NCI-H146 (cell line): ENCODE measurements at places on chromosomes 6 and 20.

GRCh38 chr20:35327074-35327976 is 35.1 kb upstream of the FAM83C start:
- DNase-seq, result no peak

DNA sequence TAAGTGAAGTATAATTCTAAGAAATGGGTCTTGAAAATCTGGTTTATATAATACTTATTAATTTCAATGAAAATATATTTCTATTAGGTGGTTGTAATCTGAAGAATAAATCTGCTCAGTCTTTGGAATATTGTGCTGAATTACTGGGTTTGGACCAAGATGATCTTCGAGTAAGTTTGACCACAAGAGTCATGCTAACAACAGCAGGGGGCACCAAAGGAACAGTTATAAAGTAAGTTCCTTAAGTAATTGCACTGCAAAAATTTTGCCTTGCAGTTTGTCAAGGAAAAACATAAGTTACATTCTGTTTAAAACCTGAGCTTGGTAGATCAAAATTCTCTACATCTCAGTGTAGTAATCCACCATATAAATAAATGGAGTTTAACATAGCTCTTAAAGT is 106.0 kb downstream of the MYO6 start:
- peak; percentile 27 for DNase-seq

- peak; percentile 97 for DNase-seq
Measured at GRCh38 chr6:9095729-9096128, 660.4 kb upstream of the SLC35B3 start.

- DNase-seq, result peak; percentile 35
Measured at GRCh38 chr6:10426781-10427279, 12.0 kb upstream of the TFAP2A start.

- DNase-seq, result peak; percentile 50
Measured at GRCh38 chr6:100116411-100117194, 122.6 kb upstream of the MCHR2 start.

DNA sequence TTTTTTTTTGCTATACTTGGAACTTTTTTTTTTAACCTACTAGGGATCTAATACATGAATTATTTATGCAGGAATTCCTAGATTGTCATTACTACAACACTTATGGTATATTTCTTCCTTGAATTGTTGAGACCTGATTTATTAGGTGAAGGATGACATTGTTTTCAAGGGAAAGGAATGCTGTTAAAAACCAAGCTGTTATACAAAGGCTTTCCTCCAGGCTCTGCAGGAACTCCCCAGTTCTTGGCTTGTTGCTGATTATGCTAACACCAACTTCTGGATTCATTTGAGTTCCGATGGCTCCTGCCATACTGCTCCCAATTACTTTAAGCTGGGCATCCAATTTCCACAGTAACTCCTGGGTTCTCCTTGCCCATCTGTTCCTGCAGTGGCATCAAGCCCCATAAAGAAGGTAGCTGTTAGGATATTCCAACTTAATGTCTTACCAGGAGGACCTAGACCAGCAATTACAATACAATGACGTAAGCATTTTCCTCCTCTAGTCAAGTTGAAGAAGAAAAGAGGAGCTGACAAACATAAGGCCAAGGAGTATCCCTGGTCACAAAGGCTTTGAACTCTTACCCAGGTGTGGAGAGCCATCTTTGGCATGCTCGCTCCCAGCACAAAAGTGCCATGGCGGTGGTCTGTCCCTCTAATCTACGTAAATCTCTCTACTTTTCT is 215.9 kb upstream of the AGPAT4 start:
- DNase-seq, result no peak

DNA sequence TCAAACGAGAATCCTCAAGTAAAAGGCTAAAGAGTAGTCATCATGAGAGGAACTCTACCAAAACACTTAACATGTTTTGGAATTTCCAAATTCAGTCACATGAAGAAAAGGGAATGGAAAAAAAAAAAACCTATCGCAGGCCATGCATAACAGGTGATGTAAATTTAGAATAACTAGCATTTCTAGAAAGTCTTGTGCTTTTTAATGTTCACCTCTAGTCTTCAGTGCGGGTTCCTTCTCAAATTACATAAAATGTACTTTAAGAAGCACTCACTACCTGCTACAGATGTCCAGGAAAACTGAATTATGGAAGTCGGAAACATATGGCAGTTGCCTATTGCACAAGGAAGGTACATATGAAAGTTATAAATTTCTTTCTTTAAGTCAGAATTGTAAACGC is 6.1 kb upstream of the TBX18 start:
- DNase-seq, result no peak

DNA sequence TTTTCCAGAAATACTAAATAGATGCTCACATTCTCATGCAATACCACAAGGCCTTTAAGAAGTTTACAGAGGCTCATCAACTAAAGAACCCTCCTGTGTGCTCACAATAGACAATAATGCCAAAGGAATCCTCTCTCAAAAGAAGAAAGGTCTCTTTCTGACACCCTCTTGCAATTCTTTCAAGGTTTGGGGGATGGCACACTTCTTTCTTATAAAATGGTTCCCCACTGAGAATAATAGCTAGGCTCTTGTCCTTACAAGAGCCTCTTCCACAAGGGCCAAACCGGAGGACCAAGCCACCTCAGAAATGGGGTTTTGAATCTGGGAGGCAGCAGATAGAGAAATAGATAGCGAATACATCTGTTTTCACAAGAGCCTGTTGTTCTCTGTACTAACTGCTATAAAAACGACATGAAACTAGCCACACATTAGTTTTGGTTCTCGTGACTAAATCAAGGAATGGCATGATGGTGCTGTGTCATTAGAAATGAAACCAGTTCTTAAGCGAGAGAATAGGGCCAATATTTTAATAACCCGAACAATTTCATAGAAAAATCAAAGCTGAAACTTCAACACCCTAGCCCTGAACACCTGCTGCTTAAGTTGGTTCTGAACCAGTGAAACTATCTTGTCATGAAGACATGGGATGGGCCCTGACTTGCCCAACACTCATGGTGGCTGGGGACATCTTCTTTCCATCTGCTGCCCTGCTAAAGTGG is 81.1 kb downstream of the PRDM1 start:
- no peak for DNase-seq

- DNase-seq, result no peak
Measured at GRCh38 chr6:122432816-122433215, 33.4 kb downstream of the HSF2 start.

GRCh38 chr20:47768016-47768824 is 17.1 kb downstream of the SULF2 start:
- DNase-seq, result no peak

DNA sequence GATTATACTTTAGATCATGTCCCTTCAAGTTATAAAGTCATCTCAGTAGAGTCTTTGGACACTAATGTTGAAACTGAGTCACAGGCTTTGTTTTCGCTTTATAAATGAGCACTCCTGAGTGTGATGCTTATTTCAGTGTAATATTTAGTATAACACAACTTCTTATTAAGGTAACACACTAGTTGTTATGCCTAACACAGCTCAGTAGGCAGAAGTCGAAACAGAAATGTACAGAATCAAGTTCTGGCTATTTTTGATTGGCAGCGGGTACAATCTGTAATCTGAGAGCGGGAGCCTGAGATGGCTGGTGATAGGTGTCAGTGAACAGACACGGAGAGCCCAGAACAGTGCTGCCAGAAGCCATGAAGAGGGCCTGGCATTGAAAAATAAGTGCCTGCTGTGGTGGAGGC is 11.4 kb downstream of the HECA start:
- DNase-seq, result no peak

GRCh38 chr6:147802459-147802858 is 294.0 kb downstream of the SAMD5 start:
- DNase-seq, result no peak

DNA sequence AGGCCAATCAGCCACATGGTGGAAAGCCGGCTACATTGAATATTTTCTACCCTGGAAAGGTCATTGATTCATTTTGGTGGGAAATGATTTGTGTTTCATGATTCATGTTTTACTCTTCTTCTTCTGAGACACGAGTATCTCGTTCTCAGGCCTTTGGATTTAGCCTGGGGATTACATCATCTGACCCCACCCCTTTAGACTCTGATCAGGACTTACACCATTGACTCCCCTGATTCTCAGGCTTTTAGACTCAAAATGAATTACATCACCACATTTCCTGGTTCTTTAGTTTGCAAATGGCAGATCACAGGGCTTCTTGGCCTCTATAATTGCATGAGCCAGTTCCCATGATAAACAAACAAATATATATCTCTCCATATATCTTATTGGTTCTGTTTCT is 228.8 kb downstream of the ADGRG6 start:
- no peak for DNase-seq

DNA sequence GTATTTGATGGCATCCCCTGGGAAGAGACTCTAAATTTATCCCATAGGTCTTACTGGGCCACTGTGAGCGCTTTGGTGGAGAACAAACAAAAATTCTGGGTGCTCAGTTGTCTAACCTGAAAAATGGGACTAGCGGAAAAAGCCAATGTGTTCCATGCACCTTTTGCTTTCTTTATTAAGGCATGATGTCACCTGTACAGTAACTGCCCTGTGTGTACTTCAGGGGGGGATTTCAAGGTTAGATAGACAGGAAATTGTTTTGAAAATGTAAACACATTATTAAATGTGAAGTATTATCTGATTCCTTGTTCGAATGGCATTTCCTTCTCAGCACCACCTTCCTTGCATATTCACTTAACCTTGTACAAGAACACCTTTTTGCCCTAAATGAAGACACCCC is 1.2 kb upstream of the EDN1 start:
- no peak for DNase-seq

GRCh38 chr6:16592223-16592911 is 168.9 kb downstream of the ATXN1 start:
- no peak for DNase-seq

GRCh38 chr6:44831002-44831610 is 443.6 kb downstream of the CDC5L start:
- DNase-seq, result no peak

DNA sequence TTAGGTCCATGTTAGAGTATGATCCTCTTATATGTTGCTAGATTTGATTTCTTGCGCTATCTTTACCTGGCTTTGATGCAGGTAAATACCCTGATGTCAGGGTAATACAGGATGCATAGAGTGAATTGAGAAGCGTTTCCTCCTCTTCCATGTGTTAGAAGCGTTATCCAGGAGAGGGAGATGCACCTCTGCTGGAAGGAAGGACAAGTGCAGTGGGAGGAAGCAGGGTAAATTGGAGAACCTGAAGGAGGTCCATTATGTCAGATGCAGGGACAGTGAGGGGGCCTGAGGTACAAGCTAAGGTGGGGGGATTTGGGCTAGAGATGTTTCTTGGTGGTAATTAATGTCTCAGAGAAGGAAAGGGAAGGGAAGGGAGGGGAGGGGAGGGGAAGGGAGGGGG is 7.7 kb downstream of the SHLD1 start:
- DNase-seq, result no peak

GRCh38 chr6:12578097-12578496 is 138.5 kb upstream of the PHACTR1 start:
- no peak for DNase-seq

- peak; percentile 68 for DNase-seq
Measured at GRCh38 chr6:169189182-169189581, 64.5 kb downstream of the THBS2 start.

DNA sequence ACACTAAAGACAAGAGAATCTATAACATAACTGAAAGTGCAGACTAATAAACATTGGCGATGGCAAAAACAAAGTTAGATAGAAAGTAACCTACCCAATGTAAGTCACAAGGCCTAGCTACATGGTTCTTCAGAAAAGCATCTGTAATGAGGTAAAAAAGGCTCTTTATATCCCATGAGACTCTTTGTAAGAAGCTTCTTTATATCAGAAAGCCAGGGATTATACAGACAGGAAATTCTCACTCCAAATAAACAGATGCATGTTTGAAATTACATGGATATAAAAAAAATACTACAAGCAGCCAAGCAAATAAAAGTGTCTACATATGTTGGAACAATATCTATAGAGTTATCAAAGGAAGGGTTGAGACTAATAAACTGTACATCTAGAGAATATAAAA is 284.9 kb upstream of the NRSN1 start:
- DNase-seq, result no peak

DNA sequence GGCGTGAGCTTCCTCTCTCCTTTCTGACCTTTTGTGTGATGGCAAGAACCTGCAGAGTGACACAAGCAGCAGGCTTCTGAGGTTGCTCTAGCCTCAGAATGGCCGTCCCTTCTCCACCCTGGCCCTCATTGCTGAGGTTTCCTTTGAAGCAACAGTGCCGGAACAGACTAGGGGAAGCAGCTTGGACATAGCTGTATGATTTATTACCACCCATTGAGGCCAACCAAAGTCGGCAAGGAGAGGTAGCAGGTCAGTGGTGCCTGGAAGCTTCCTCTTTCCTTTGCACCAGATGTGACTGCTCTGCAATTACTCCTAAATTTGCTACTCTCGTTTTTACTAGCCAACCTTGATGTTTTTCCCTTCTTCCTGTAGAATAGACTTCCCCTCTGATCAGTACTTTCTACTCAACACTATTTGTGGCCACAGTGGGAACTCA is 31.4 kb downstream of the PTPN1 start:
- no peak for DNase-seq

DNA sequence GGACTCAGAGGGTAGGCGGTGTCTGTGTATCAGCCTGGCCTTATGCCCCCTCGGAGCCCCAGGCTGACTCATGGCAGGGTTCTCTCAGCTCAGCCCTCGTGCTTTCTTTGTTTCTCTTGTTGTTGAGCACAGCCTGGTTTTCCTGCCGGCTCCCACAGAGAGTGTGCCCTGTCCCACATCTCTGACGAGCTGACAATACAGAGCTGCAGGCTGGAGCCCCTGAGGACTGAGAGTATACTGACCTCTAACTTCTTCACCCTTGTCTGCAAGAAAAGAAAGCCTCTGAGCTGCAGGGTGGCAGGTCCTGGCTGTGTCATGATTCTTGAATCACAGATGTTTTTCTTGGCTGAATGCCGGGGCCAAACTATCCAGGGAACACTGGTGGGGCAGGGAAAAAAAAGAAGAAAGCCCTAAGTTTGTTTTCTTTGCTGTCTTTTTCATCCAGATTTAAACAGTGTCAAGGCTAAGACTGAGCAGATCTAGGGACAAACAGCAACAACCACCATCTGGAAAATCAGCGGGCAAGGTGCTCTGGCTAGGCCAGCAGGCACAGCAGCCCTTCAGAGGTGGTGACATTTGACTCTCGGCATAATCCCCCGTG is 63.3 kb upstream of the ZNF133 start:
- DNase-seq, result no peak

GRCh38 chr20:6632187-6632586 is 135.3 kb upstream of the BMP2 start:
- peak; percentile 8 for DNase-seq

- no peak for DNase-seq
Measured at GRCh38 chr20:16444057-16444777, 129.0 kb downstream of the KIF16B start.

- no peak for DNase-seq
Measured at GRCh38 chr6:137736048-137736818, 130.8 kb upstream of the TNFAIP3 start.

- DNase-seq, result peak; percentile 56
Measured at GRCh38 chr6:49551078-49551865, 804 bp downstream of the C6orf141 start.

GRCh38 chr6:18601516-18602020 is 214.4 kb downstream of the RNF144B start:
- DNase-seq, result peak; percentile 51

DNA sequence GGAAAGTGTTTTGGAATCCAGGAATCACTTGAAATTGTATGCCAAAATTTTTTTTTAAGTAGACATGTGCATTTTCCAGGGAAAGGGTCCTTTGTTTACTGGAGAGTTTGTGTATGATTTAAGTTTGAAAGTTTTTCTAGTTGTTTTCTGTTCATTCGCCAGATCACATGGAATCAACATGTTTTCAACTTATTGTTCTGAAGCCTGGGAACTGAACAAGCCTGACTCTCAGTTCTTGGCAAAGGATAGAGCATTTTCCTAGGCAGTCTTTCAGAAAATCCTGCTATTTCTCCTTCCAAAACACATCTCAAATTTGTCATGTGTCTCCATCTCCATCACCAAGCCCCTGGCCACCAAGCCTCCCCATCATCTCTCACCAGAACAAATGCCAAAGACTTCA is 374.8 kb downstream of the MAFB start:
- DNase-seq, result no peak
